Keratinocyte (primary cell): ENCODE measurements at places on chromosomes 1 and 21. TPM values are rescaled to one million over a fixed set of nuclear protein-coding genes. Genes with fewer than 3 reads are reported as not detected.

DNA sequence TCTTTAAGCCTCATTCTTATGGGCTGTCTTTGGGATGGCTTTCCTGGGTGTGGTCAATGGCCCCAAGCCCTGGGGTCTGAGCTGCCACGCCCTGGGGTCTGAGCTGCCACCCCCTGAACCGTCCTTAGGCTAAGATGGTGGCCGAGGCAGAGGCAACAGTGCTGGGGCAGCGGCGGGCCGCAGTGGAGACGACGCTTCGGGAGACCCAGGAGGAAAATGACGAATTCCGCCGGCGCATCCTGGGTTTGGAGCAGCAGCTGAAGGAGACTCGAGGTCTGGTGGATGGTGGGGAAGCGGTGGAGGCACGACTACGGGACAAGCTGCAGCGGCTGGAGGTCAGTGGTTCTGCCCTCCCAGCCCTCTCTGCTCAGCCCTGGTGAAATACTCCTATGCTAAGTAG is 10.3 kb upstream of the TUFT1 start:
- no peak for DNase-seq

DNA sequence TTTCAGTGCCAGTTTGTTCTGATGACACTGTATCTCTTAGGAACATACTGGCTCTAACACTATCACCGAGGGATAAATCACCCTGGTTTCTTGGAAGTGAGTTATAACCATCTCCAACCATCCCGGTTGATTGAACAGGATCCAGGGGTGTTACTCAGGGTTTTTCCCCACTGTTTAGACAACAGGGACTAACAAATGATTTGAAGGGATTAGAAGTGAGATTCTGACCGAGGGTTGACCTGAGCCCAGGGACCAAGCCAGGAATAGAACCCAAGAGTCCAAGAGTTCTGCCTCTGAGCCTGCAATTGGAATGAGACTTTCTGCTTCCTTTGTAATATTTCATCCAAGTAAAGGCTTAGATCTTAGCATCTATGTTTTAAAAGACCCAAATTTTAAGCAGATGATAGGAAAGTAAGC is 154.0 kb downstream of the DHRS3 start:
- DNase-seq: no peak

GRCh38 chr1:212520746-212521145 is 87.8 kb upstream of the ATF3 start:
- DNase-seq: no peak

GRCh38 chr1:174413632-174414031 is 34.1 kb upstream of the GPR52 start:
- no peak for DNase-seq

- no peak for DNase-seq
Measured at GRCh38 chr21:34613679-34614627, 960 bp downstream of the RCAN1 start.

DNA sequence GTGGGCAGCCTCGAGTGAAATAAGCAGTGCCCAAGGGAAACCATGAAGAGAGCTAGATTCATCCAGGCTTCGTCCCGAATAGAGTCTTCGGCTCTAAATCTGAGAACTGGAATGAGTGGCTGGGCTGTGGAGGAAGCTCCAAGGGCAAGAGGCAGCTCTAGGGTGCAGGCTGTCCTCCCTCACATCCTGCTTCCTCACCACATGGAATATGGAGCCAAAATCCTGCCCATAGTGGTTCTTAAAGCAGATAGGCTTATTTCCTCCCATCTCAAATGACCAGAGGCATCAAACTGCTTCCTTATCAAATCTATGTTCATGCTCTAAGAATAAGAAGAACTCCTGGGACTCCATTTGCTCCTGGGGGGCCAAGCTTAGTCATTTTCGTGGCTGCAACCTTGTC is 2.5 kb downstream of the IL24 start:
- no peak for DNase-seq

- no peak for DNase-seq
Measured at GRCh38 chr1:236065509-236066005, 667 bp upstream of the NID1 start.

DNA sequence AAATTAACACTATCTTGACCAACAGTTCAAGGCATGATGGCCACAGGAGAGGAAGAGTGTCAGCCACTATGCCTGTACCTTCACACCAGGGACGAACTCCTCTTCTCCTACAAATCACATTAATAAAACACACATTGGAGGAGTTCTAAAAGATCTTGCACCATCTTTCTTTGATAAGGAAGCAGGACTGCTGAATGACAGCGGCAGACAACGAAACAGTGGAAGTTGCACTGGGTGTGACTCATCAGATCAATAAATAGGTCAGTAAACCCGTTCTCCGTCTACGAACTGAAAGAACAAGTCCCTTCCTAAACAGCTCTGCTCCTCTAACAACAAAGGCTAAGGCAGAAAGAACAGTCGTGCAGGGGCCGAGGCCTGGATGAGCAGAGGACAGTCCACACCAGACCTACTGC is 23.1 kb downstream of the UBE2G2 start:
- DNase-seq: no peak

DNA sequence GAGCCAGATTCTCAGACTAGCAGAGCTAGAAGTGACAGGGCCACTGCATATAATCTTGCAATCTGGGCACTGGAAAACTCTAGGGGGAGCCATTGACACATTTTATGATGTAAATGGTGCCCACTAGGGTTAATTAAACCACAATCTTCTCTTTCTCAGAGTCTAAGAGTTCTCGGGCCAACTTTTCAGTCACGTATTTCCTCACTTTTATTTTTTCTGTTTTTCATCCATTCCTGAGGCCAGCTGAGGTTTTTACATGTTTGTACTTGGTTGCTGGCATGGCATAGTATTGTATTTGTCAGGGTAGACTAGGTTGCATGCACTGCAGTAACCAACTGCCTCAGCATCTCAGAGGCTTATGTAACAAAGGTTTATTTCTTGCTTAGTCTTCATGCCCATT is 138.2 kb downstream of the ZNF326 start:
- no peak for DNase-seq

- DNase-seq: no peak
Measured at GRCh38 chr1:93033785-93034184, 45.3 kb upstream of the MTF2 start.

GRCh38 chr1:214518361-214518760 is 33.0 kb downstream of the PTPN14 start:
- no peak for DNase-seq

GRCh38 chr21:39674801-39675200 is 62.1 kb downstream of the B3GALT5 start:
- no peak for DNase-seq

The RNF207 gene
- 6.1 to 11.0 TPM (median 8.5 TPM) in 3 replicates for polyA plus RNA-seq

The NPPB gene
- polyA plus RNA-seq: not detected in 3 replicates

The GORAB gene
- polyA plus RNA-seq: 5.5 to 12.0 TPM (median 8.7 TPM) in 3 replicates

The PDC gene
- polyA plus RNA-seq: not detected in 3 replicates

The SLAMF8 gene
- polyA plus RNA-seq: not detected in 3 replicates

The FAM167B gene
- polyA plus RNA-seq: 0.06 to 0.07 TPM in 2 of 3 replicates, not detected in the other

The FMO4 gene
- polyA plus RNA-seq: 2.9 to 6.2 TPM (median 4.7 TPM) in 3 replicates

The PAPPA2 gene
- 0.05 to 0.07 TPM (median 0.05 TPM) in 3 replicates for polyA plus RNA-seq
